ENCODE measurements at places on chromosomes 11 and 22.

DNA sequence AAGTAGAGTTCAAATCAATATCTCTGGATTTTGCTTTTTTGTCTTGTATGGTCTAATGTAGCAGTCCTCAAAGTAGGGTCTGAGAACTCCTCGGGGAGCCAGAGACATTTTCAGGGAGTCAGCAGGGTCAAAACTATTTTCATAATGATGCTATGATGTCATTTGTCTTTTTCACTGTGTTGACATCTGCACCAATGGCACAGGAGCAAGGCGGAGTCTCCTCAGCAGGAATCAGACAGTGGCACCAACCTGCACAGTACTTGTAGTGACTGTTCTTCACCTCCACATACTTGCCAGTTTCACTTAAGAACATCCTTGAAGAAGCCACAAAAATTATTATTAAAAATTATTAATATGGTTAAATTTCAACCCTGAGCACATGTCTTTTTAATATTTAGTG lies 14.9 kb upstream of the FXYD6 start:
- no peak for DNase-seq

GRCh38 chr11:84414920-84415319 lies 1128.8 kb upstream of the CCDC90B start:
- DNase-seq: no peak

DNA sequence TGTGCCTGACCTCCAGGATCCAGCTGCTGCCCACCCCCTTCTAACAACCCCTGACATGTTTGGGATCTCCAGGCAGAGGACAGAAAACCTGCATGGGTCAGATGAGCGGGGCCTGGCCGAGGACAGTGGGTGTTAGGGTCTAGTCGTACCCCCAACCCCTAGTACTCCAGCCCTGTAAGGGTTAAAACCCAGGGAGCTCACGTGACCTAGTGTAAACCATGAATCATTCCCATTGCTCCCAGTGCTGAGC lies 89.1 kb upstream of the CRYBB3 start:
- no peak for DNase-seq

- DNase-seq: no peak
These were observed 24.3 kb downstream of the KIAA0930 start for GRCh38 chr22:45216133-45217003.

GRCh38 chr11:61803889-61804647 lies 11.4 kb downstream of the FEN1 start:
- no peak for DNase-seq

GRCh38 chr22:38135133-38135706 lies 24.7 kb upstream of the BAIAP2L2 start:
- DNase-seq: no peak

GRCh38 chr22:49227670-49228069 lies 600.0 kb downstream of the BRD1 start:
- DNase-seq: no peak

DNA sequence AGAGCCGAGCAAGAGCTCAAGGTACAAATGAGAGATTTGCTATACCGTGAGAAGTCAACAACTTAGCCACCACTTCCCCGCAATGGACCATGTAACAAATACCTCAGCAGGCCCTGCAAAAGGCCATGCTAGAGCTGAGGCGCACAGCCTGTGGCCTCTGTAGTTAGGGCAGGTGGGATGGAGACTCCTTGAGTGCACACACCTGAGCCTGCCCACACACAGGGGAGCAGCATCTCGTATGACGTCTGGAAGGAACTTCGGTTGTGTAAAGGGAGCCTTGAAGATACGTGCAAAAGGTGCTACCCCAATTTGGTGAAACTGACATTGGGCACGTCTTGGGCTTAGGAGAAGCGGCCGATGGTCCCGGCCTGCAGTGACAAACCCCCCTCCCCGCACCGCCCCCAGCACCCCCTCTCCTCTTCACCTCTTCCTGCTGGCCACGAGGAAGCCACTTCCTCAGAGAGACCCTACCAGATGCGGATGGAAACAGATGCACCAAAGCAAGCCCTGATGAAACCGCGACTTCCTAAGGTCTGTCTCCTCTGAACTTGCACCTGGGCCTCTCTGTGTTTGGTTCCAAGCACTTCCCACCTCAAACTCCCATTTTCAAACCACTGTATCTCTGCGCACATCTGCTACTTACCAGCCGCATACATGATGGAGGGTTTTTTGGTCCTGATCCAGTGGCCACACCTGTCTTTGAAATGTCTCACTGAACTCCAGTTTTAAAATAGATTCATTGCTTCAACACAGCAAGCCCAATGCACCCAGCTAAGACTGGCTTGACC lies 10.6 kb downstream of the CDPF1 start:
- DNase-seq: no peak

GRCh38 chr22:29469755-29470154 lies 10.3 kb upstream of the NEFH start:
- DNase-seq: no peak

DNA sequence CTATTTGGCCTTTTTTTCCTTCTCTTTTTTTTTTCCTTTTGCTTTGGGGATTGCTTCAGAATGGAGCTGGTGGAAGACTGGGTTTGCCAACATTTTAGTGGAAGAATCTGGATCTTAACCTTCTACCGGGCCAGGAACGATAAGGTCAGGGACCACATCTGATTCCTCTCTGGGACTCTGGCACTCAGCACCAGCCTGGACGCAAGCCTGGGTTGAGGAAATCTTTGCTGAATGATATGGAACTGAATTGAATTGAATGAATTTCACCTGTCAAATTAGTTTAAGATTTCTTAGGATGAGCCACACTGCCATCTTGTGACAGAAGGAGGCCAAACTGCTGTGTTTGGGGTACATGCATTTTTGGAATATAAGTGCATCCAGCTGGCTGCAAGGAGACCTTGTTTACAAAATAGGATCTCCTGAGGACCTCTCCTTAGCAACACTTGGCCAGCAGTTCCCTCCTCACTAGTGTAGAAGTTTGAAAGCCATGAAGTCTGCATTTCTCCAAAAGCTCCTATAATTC lies 30.4 kb downstream of the TPBGL start:
- no peak for DNase-seq

GRCh38 chr22:37228106-37229011 lies 15.7 kb downstream of the RAC2 start:
- DNase-seq: peak; percentile 67

- DNase-seq: no peak
These were observed 380.1 kb downstream of the LARGE1 start for GRCh38 chr22:33539902-33540751.

GRCh38 chr11:86660088-86660487 lies 12.3 kb downstream of the ME3 start:
- DNase-seq: no peak

DNA sequence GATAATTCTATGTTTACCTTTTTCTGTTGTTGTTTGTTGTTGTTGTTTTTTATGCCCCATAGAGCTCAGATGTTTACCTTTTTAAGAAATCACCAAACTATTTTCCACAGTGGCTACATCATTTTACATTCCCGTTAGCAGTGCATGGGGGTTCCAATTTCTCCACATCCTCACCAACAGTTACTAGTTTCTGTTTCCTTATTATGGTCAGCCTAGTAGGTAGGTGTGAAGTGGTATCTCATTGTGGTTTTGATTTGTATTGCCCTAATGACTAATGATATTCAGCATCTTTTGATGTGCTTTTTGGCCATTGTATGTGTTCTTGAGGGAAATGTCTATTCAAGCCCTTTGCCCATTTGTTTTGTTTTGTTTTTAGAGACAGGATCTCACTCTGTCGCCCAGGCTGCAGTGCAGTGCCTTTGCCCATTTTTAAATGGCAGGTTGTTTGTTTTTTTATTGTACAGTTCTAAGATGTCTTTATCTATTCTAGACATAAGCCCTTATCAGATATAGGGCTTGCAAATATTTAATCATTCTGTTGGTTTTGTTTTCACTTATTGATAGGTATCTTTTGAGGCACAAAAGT lies 27.5 kb downstream of the CHEK2 start:
- DNase-seq: no peak

DNA sequence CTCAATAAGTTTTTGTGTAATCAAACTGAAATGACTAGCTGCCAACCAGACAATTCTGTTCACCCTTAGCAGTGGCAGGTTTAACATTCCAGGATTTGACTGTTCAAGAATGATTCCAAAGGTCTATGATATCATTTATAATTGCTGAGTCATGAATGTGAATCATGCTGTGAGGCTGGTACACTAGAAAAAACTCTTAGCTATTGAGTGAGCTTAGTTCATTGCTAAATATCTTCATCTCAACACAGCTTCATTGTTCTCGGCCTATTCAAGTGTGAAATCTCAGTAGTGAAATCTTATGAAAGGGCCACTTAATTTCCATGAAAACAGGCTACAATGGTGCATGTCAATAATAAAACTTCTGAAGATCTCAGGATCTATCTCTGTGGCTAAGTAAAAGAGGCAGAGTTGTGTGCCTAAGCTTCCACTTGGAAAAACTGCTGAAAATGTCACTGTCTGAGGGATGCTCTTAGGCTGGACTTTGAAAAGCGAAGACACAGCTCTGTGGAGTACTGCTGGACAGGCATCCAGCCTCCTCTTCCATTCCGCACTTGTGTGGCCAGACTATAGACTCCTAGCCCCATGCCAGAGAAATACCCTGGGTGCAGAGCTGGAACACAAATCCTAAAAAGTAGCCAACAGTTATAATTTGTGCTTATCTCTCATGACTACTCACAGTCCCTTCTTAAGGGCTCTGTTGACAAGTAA lies 12.8 kb downstream of the AQP11 start:
- DNase-seq: no peak

GRCh38 chr22:25666308-25666707 lies 75.7 kb upstream of the MYO18B start:
- no peak for DNase-seq

DNA sequence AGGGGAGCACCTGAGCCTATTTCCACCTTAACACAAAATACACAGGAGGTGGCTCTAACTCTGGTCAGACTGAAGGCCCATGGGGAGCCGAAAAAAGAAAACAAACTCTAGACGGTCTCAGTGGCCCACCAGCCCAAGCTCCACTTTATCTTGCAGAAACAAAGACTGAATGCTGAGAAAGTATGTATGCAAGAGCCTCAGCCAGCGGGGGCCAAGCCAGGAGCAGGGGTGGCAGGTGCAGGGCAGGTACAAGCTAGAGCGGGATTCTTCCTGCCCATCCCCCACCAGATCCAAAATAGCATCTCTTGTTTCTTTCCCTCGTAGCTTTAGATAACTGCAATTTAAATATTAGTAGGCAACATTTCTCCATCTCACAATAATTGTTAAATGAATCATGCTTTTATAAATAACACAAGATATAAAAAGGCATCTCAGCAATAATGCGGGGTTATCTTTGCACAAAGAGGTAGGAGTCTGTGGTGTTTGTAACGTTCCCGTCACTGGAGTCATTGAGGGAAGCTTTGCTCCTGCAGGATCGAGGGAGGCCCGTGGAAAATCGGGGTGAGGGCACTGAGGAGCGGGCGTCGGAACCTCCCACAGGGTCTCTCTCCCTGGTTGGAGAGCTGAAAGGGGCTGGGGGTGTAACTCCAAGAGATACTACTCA lies 418.0 kb downstream of the SHANK2 start:
- DNase-seq: no peak

GRCh38 chr11:88167853-88168252 lies 7.4 kb downstream of the RAB38 start:
- DNase-seq: no peak

- DNase-seq: no peak
These were observed 53.8 kb downstream of the LARGE1 start for GRCh38 chr22:33866511-33866910.

DNA sequence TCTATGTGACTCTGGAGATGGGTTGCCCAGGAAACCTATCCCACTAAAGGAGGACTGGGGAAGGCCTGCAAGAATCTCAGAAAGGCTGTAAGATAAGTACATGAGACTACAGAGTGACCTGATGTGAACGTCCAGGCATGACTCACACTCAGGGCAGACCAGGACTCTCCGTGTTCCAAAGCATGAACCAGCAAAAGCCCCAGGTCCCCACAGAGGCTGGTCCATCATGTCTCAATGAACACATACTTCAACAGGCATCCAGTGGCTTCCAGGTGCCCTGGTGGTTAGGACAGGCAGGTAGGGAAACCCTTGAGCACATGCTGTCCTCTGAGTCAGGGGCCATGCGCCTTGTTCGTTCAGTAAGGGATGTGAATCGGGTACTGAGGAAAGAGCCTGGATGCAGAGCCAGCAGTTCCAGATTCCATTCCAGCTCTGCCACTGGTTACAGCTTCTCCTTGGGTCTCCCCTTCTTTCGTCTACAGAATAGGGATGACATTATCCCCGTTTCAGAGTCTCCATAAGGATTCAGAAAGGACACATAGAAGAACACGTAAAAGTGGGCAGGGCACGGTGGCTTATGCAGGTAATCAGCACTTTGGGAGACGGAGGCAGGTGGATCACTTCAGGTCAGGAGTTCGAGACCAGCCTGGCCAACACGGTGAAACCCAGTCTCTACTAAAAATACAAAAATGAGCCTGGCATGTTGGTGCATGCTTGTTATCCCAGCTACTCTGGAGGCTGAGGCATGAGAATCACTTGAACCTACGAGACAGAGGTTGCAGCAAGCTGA lies 129.0 kb upstream of the TEAD1 start:
- no peak for DNase-seq

DNA sequence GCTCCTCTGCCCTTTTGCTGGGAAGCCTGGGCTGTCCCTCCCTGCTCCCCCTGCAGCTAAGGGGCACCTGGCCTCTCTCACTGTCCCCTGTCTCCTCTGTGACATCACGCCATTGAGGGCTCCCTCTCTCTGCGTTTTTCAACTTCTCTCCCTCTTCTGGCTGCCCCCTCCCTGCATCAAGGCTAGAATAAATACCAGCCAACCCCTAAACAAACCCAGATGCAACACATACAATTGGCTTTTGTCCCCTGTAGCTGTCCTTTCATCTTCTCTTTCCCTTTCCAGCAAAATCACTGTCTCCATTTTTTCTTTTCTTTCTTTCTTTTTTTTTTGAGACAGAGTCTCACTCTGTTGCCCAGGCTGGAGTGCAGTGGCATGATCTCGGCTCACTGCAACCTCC lies 3.3 kb upstream of the MIEF1 start:
- no peak for DNase-seq
